ENCODE measurements at places on chromosomes 11 and 22.

- no peak for DNase-seq
Measured at GRCh38 chr11:108895579-108896480, 231.0 kb downstream of the DDX10 start.

DNA sequence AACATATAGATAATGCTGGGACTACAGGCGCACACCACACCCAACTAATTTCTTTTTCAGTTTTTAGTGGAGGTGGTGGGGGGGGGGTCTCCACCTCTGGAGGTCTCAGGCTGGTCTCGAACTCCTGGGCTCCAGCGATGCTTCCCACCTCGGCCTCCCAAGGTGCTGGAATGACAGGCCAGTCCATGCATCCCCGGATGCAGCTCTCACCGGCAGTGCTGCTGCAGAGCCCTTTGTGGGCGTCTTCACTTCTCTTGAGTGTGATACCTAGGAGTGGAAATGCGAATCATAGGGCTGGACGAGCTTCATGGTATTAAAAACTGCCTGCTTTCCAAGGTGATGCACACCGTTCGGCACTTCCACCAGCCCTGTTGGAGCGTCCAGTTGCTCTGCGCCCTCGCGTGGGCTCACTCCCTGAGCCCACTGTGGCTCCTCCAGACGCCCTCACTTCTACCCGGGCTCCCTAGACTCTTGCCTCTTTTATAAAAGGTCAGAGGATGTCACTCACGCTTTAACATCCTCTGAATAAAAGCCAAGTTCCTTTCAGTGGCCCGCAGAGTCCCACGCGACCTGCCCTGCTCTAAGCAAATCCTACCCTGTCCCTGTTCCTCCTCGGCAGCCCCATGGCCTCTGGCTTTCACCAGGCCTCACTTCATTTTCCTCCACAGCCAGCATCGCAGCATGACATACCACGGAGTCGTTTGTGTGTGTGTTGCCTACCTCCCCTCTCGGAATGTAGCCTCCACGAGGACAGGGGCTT is 837 bp upstream of the BID start:
- DNase-seq = no peak

- DNase-seq = no peak
Measured at GRCh38 chr11:59009661-59010060, 70.4 kb downstream of the GLYATL1 start.

DNA sequence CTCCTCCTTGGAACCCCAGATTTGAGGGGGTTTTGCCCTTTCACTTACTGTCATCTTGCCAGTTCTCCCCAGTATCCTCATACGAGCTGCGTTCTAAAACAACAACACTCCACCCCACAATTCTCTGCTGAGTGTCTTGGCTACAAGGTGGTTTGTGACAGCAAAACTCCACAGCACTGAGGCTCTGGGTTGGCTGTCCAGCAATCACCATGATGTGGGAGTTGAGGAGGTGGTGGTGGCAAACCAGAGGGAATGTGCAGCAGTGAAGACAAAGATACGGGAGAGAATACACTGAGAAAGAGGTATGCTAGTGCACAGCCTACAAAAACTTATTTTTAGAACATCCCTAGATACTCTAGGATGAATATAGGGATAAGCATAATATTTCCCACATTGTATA is 335.0 kb downstream of the C11orf87 start:
- no peak for DNase-seq

Measured in stimulated activated CD8-positive, alpha-beta memory T cell treated with anti-CD3 and anti-CD28 coated beads, Interleukin-7, amount 100 ng/mL, for 1 hour (primary cell).